ENCODE measurements at places on chromosomes 12 and 14.

- no peak for DNase-seq
These were observed 303.5 kb downstream of the EGLN3 start for GRCh38 chr14:33647385-33647786.

DNA sequence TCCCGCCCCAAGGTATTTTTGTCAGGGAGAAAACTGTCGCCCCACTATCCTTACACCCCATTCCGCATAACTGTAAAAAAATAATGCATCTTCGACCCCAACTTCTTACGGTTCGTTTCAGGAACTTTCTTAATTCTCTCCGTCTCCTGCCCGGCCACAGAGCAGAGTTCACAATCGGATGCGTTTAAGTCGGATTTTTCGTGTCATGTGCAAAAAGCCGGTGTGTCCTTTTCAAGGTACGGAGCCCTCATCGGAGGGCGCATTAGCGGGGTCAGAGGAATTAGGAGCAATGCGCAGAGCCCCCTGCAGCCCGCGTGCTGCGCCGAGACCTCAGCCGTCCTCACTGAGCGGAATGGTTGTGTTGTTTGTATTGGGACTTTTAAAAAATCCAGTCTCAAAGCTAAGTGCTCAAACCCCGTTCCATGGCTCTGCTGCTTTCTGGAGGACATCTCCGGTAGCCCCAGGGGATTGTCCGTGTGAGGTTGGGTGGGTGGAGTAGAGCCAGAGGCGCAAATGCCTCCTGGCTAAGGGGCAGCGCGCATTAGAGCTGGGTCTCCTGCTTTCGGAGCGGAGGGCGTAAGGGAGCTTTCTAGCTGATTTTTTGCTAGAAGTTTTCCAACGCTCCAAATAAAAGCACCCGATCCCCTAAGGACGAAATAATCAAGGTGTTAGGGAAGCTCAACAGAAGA lies 3.9 kb upstream of the GSC start:
- no peak for DNase-seq

- DNase-seq = no peak
These were observed 828.8 kb downstream of the TMTC2 start for GRCh38 chr12:83515306-83516026.

DNA sequence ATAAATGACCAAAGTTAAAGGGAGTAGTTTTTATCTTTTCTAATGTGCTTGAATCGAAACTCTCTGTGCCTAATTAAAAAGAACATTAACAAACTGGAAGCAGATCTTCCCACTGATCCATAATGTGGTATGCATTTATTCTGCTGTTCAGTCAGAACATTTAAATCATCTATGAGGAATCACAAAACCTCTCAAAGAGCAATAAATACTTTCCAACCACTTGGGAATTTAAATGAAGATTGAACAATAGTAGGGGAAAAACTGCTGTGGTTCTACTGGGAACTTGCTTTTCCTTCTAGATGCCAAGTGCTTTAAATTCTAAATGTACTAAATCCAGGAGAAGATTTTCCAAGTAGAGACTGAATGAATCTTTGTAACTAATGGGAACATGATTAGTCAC lies 12.3 kb upstream of the CHPT1 start:
- no peak for DNase-seq

- no peak for DNase-seq
These were observed 32.4 kb downstream of the LMO3 start for GRCh38 chr12:16573398-16574077.
